Colonic mucosa (tissue), 4 donors: ENCODE measurements at places on chromosomes 5 and 9.
A peak's percentile ranks its signal among the peaks of the same experiment; 100 is the strongest.

- no peak overlapping the region for H3K4me3 ChIP-seq
- H3K36me3 ChIP-seq = peaks cover 7% of the 10 kb centered on the region
- DNase-seq = no peak
- no peaks in the 10 kb centered on the region for H3K27me3 ChIP-seq
Measured at GRCh38 chr5:10736354-10736753, 24.7 kb downstream of the DAP start.

DNA sequence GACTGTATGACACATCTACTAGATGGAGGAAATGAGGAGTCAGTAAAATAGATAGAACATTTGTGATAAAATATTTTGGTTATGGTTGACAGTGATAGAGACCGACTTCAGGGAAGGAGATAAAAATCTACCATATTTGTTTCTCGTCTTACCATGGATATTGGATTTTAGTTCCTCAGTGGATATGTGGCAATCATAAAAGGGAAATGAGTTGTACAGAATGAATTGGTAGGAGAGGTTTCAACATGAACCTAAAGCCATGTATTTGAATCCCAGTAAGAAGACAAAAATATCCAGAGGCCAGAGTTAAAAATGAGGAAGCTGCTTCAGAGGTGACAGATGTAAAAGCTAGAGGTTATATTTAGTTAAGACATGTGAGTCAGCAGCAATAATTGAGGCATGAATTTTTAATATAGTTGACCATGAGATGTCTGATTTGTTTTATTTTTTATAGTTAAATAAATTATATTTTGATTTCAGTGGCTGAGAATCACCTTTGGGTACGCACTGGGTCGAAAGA lies 480.4 kb upstream of the TUSC1 start:
- no peak overlapping the region for H3K4me3 ChIP-seq
- no peaks in the 10 kb centered on the region for H3K4me1 ChIP-seq
- no peaks in the 10 kb centered on the region for H3K36me3 ChIP-seq
- no peak for DNase-seq

DNA sequence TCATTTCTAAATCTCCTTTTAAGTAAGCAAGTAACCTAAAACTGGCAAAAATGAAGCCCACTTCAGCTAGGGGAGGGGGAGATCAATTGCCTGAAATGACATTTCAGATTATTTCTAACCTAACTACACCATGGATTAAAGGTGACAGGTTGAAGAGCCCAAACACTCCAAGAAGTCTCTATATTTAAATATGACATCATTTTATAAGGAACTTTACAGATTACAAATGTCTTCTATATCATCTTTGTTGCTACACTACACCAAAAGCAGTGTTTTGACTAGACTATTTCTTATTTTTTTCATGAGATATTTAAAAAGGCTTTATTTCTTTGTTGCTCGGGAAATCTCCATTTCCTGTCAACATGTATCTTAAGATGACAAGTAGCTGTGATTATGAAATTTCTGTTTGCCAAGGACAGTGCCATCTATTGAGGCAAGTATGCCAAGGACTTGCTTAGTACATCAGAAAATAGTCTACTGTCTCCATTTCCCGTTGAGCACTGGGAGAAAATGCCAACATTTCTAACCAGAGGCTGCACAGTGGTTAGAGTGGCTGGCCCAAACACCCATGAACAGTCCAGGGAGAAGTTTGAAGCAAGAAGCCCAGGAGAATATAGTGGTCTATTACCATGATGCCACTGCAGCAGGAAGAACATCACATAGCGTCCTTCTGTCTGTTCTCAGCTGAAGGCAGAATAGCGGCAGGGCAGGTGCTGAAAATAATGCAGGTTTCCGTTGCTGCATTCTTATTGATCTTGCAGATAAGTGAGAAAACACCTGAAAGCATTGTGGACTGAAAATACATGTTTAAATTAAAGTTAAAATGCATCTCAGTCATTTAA lies 93.4 kb upstream of the ITGA2 start:
- no peak overlapping the region for H3K4me3 ChIP-seq
- no peaks in the 10 kb centered on the region for H3K36me3 ChIP-seq
- H3K27ac ChIP-seq = no peak overlapping the region

DNA sequence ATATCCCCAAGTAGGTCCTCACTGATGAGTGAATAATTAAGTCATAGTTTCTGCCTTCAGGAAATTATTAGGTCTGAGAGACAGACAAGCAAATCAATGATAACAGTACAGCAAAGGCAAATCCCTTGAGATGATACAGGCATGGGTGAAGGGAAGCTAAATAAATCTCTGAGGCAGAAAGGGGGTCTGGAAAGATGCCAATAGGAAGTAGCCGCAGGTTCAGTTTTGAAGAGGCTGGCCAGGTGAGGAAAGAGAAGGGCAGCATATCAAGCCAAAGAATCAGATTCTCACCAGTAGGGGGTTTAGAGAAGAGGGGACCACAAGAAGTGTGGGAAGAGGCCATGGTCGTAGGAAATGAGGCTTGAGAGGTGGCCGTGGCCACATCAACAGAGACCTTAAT lies 85.8 kb downstream of the KIAA1958 start:
- H3K36me3 ChIP-seq = no peaks in the 10 kb centered on the region
- H3K27ac ChIP-seq = no peak overlapping the region
- no peaks in the 10 kb centered on the region for H3K4me1 ChIP-seq
- no peak overlapping the region for H3K4me3 ChIP-seq

GRCh38 chr5:98927989-98928872 lies 576 bp downstream of the CHD1 start:
- H3K27me3 ChIP-seq = no peaks in the 10 kb centered on the region
- peak; percentile 78 for DNase-seq
- no peaks in the 10 kb centered on the region for H3K4me1 ChIP-seq
- peak overlapping the region; percentile 100 for H3K27ac ChIP-seq

DNA sequence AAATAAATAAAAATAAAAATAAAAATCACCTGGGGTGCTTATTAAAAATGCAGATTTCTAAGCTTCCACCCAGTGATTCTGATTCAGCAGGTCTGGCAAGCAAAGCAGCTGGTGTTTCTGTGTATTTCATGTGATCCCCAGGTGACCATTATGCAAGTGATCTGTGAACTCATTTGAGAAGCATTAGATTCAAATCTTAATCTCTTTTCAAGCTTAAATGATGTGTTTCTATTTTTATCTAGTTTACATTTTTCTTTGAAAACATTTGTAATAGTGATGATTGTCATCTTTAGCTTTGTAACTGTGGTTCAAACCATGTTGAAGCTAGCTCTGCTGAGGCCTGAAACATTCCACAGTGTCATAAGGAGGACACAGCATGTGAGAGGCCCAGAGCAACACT lies 804.8 kb upstream of the ZNF608 start:
- H3K36me3 ChIP-seq = no peaks in the 10 kb centered on the region
- no peak for DNase-seq
- H3K27me3 ChIP-seq = no peaks in the 10 kb centered on the region
- no peak overlapping the region for H3K27ac ChIP-seq
- no peak overlapping the region for H3K4me3 ChIP-seq
